Left cardiac atrium (tissue), 4 donors: ENCODE measurements at places on chromosomes 13 and 19. TPM values are rescaled to one million over a fixed set of nuclear protein-coding genes. Genes with fewer than 3 reads are reported as not detected.

GRCh38 chr13:99290894-99291293 is 16.3 kb downstream of the GPR183 start:
- DNase-seq = no peak

- DNase-seq = no peak
These were observed 642 bp upstream of the PEG3 start for GRCh38 chr19:56841193-56841543.

GRCh38 chr19:3358689-3359014 is 7.7 kb upstream of the NFIC start:
- no peak for DNase-seq

Gene CD22
- total RNA-seq = 0.56 TPM

- DNase-seq = no peak
These were observed 13.6 kb upstream of the DACT3 start for GRCh38 chr19:46674416-46675178.

- no peak for DNase-seq
These were observed 764.1 kb upstream of the SLITRK6 start for GRCh38 chr13:86563308-86563707.

GRCh38 chr13:100433475-100433874 is 155.1 kb downstream of the GGACT start:
- no peak for DNase-seq

- peak; percentile 33 for DNase-seq
These were observed 26.5 kb upstream of the LSM14A start for GRCh38 chr19:34145741-34146202.

- peak; percentile 98 for DNase-seq
These were observed at the start of gene ZNF835 for GRCh38 chr19:56671613-56671994. TSS of gene ZNF835 (minus strand) at chr19:56671757. CDS start at chr19:56665198, 6,559 bp downstream.

Gene ZNF575
- total RNA-seq = 1.1 TPM

DNA sequence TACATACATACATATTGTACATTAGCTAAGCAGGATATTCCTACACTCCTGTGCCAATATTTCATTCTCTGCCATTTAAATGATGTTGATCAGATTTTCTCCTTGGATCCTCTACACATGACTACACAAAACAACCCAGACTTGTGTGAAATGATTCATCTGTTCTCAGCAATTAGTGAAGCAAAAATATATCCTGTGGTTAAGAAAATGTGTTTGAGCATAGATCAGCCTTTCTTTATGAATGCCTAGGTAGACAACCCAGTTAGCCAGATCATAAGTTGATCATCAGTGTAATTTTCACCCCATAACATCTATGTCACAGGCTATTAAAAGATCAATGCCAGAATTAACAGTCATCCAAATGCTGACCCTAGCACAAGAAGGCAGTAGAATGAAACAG is 275.2 kb upstream of the EDNRB start:
- DNase-seq = no peak

Gene C13orf42
- not detected for total RNA-seq

- DNase-seq = no peak
These were observed 3.2 kb downstream of the ZNRF4 start for GRCh38 chr19:5458420-5458819.

GRCh38 chr19:57887195-57887941 is 1.5 kb downstream of the ZNF814 start:
- DNase-seq = no peak

- DNase-seq = no peak
These were observed 25.5 kb downstream of the RHPN2 start for GRCh38 chr19:33039108-33039599.

GRCh38 chr19:51323481-51324166 is 12.2 kb downstream of the IGLON5 start:
- DNase-seq = no peak

DNA sequence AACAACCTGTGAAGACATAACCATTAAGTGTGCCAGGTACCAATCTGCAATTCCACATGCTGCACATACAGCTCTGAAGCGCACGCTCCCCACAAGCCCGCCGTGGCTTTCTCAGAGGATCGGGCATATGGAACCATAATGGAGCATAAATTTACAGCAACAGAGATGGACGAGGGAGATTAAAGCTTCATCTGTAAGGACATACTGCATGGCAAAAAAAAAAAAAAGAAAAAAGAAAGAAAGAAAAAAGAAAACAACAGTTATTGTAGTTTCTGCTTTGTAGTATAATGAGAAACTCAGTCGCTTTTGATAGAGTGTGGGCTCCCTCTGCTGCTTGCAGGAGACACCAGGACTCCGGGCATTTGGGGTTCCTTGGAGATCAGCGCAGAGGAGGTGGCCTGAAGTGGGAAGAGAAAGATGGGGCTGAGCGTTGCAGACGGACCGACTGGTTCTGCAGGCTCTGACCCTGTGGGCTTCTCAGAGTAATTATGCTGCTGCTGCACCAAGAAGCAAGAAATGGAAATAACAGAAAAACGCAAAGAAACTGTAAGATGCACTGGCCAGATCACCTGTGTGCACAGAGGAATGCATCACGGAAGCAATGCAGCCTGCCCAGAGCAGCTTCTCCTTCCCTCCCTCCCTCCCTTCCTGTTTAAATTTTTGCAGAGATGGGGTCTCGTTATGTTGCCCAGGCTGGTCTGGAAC is 10.8 kb upstream of the PDCD5 start:
- DNase-seq = peak; percentile 37

DNA sequence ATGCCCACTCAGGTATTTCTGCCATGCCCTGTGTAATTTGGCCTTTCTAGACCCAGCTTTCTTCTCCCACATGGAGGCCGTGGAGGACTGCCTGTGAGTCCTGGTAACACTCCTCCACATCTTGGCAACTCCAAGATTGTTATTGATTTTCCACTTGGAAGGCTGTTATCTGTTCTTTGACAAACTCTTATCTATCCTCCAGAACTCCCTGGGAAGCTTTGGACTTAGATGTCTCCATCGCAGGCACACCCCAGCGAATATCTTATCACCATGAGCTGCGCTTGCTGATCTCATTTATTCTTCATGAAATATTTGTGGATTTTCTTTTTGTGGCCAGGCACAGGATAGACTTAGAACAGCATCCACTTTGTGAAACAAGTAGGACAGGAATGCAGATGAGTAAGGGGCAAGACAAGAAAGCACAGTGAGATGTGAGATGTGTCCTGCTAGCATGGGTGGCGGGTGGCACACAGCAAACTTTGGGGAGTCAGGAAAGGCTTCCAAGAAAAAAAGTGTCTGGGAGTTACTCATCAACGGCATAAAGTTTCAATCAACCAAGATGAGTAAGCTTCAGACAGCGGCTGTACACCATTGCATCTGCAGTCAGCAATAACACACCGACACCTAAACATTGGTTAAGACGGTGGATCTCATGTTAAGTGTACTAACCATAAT is 84.5 kb upstream of the IRS2 start:
- no peak for DNase-seq

- no peak for DNase-seq
These were observed 45.3 kb downstream of the LRCH1 start for GRCh38 chr13:46598140-46598819.

Gene ADGRL1
- 26.1 TPM for total RNA-seq

Gene RAX2
- total RNA-seq = not detected

GRCh38 chr19:33416307-33417215 is 43.1 kb downstream of the CEBPG start:
- peak; percentile 61 for DNase-seq

Gene VSTM2B
- not detected for total RNA-seq

- DNase-seq = no peak
These were observed 233.0 kb upstream of the PRR20A start for GRCh38 chr13:56907766-56908165.

DNA sequence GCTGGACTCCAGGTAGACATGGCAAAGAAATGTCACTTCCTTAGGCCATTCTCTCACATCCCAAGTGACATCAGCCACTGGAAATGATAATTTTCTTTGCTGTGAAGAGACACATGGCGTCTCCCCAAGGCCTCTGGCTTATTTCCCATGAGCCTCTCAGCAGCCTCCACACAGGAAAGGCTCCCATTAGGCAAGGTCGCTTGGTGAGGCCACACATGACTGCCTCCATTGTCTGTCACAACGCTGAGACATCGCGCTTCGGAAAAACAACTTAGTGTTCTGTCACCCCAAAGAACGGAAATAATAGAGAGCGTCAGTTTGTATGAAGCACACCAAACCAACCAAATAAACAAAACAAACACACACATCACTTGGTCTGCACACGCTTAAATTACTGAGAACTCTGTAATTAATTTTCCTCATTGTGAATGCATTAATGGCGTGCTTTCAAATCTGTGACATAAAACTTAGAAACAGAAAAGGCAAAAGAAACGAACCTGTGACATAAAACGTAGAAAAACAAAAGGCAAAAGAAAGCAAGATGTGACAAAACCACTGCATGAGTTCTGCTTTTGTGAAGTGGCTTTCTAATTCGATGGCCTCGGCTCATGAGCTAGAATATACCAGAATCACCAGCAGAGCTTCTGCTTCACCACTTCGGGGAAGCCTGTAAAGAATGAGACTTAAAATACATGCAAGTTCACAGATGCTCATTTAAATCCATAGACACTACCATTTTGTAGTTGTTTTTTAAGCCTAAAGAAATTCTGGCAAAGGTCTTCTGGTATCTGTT is 404.2 kb upstream of the SGCG start:
- DNase-seq = no peak

Gene FFAR2
- total RNA-seq = 0.44 TPM
